ENCODE measurements at places on chromosomes 3 and 15.

DNA sequence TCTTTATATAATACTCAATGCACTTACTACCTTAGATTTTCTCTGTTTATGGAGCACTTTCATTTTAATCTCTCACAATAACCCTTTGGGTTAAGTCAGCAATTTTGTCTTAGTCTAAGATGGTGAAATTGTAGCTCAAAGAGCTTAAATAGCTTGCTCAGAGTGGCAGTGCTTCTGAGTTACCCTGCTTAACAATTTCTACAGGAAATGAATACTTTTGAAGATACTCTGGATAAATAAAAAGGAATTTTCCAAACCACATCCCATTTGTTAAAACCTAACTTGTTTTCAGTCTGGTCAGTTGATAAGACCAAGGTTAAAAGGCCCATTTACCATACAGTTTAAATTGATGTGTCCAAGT is 37.2 kb downstream of the HMG20A start:
- no peak for DNase-seq

- DNase-seq, result no peak
These were observed 173.7 kb downstream of the ATG7 start for GRCh38 chr3:11445883-11446282.

- peak; percentile 17 for DNase-seq
These were observed 64.2 kb downstream of the SCAPER start for GRCh38 chr15:76840830-76841460.

DNA sequence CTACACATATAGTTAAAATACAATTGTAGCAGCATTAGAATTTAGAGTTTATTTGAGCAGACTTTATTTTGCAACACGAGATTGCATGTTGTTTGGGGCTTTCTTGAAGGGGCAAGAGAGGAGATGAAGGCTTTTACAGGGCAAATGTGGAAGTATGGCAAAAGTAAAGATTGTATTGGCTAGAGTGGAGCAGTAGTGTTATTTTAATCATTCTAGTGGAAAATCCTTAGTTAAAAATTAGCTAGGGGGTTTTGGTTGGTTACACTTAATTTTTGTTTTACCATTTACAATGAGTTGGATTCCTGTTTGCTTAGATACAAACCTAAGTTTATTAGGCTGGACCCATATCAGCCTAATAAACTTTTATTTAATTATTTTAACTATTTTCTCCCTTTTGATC is 4.6 kb downstream of the OR5H15 start:
- no peak for DNase-seq

- DNase-seq, result no peak
These were observed 77.6 kb downstream of the DAPK2 start for GRCh38 chr15:63968700-63969099.

GRCh38 chr15:36335224-36335623 is 244.2 kb upstream of the CDIN1 start:
- no peak for DNase-seq

DNA sequence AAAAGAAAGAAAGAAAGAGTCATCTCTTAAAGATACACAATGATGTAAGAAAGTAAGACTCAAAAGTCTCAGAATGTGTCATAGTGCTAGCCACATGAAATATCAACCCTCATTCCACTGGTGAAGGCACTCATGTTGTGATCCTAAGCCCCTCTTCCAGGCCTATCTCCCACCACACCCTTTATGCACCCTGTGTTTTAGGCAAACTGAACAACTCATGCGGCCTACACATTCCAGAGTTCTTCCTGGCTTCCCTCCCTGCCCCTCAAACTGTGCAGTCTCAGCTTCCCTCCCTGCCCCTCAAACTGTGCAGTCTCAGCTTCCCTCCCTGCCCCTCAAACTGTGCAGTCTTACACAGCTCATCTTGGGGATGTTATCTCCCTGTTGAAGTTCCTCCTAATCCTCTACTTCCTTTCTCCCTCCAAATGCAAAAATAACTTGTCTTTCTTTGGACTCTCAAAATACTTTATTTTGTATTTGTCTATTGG is 69.0 kb upstream of the FNDC3B start:
- DNase-seq, result no peak

DNA sequence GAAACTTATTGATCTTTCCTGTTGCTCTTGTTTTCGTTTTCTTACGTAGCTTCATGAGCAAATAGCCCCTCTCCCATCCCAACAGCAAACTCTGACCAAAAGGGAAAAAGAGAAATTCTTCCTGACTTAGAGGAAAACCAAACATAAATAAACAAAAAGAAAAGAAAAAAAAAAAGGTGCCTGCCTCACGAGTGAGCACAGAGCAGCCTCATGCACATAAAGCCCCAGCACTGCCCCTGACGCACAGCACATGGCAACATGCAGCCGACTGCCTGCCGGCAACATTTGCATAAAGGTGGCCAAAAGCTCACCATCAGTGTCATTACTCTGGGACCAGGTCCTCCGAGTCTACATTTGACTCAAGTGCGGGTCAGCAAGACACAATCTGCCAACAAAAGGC is 6.4 kb downstream of the POC1A start:
- DNase-seq, result no peak

DNA sequence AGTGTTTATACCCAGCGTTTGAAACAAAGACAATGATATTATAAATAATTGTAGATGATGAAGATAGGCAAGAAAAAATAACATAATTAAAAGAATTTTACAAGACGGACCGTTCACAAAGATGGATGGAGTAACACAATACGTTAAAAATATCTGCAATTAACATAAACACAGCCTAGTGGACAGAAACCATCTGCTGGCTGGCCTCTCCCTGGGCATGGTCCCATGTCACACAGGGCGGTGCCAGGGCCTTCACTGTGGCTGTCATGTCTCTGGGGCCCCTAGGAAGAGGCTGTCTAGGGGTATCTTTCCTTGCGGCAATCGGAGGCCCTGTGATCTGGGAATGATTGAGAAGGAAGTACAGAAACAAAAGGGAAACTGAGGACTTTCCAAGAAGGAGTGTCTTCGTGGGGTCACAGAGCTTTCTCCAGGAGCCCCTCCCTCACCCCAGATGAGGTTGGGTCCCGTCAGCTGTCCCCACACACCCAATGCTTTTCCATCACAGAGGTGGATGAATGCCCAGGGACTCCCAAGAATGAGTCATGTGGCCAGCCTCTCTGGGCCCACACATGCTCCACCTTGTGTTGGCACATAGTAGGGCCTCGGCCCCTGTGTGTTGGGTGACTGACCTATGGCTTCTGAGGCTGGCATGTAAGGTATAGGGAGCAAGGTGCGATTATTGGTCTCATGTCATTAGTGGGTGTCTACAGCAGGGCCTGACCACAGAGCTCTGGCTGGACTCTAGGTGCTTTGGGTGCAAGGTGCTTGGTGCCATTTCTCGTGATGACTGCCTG is 87.1 kb downstream of the DNAJB8 start:
- DNase-seq, result no peak

GRCh38 chr3:99720985-99721632 is 82.7 kb downstream of the COL8A1 start:
- no peak for DNase-seq

DNA sequence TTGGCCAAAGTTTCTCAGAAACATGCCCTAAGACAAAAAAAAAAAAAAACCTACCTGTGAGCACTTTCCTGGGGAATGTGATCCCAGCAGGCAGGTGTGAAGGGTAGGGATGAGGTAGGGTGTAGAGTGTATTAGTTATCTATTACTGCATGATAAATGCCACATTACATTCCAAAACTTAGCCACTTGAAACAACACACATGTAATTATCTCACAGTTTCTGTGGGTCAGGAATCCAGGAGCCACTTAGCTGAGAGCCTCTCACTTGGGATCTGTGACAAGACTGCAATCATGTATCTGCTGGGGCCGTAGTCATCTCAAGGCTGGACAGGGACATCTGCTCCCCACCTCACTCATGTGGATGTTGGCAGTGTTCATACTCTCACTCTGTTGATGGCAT is 18.9 kb upstream of the FBN1 start:
- DNase-seq, result no peak

GRCh38 chr3:136351905-136352304 is 101.8 kb downstream of the PCCB start:
- DNase-seq, result no peak

DNA sequence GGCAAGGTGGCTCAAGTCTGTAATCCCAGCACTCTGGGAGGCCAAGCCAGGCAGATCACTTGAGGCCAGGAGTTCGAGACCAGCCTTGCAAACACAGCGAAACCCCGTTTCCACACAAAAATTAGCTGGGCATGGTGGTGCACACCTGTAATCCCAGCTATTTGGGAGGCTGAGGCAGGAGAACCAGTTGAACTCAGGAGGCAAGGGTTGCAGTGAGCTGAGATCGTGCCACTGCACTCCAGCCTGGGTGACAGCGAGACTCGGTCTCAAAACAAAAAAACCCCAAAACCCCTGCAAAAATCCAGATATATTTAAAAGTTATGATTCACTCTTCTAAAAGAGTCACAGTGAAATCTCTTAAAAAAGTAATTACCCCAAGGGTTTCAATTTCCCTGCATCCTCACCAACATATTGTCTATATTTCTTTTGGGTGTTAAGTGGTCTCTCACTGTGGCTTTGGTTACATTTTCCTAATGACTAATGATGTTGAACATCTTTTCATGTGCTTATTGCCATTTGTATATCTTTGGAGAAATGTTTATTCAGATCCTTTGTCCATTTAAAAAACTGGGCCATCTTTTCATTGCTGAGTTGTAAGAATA is 73.2 kb upstream of the UBP1 start:
- no peak for DNase-seq

GRCh38 chr3:111695636-111696117 is 100.5 kb upstream of the ZBED2 start:
- DNase-seq, result peak; percentile 62

GRCh38 chr15:81560405-81560804 is 186.4 kb upstream of the TMC3 start:
- no peak for DNase-seq

DNA sequence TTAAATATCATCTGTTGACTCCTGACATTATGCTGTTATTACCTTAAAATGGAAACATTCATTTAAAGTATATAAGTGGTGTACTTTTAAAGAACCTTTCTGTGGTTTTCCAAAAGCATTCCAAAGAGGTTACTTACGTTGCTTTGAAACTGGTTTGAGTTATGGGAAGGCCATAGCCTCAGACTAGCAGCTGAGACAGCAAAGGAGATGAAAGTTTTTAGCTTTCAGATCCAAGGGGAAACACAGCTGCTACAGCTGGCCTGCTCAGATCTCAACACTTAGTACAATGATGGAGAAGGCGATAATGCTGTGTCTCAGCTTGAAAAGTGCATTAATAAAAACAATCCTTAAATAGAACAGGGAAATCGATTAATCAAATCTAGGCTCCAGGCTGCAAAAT is 921.1 kb downstream of the ROBO1 start:
- DNase-seq, result no peak

DNA sequence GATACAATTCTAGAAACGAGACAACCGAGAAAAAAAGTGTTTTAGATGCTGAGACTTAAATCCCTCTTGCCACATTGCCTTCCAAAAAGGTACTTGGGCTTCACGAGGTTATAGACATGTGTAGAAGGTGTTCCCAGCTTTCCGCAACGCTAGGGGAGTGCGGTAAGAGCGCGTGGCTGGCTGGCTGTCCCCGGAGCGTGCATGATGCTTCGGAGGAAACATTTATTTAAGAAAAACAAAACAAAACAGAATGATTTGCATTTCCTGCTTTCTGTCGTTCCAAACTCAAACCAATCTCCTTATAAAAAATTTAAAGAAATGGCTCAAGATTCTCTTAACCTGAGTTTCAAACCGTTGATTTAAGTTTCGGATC is 841 bp downstream of the SLC6A20 start:
- DNase-seq, result no peak

- DNase-seq, result no peak
These were observed 427.5 kb downstream of the PDCD6IP start for GRCh38 chr3:34225821-34226366.
